ENCODE measurements at places on chromosomes 6 and 20.
A peak's percentile ranks its signal among the peaks of the same experiment; 100 is the strongest.

GRCh38 chr6:40398810-40399477 lies 188.2 kb downstream of the LRFN2 start:
- DNase-seq, result peak; percentile 59

DNA sequence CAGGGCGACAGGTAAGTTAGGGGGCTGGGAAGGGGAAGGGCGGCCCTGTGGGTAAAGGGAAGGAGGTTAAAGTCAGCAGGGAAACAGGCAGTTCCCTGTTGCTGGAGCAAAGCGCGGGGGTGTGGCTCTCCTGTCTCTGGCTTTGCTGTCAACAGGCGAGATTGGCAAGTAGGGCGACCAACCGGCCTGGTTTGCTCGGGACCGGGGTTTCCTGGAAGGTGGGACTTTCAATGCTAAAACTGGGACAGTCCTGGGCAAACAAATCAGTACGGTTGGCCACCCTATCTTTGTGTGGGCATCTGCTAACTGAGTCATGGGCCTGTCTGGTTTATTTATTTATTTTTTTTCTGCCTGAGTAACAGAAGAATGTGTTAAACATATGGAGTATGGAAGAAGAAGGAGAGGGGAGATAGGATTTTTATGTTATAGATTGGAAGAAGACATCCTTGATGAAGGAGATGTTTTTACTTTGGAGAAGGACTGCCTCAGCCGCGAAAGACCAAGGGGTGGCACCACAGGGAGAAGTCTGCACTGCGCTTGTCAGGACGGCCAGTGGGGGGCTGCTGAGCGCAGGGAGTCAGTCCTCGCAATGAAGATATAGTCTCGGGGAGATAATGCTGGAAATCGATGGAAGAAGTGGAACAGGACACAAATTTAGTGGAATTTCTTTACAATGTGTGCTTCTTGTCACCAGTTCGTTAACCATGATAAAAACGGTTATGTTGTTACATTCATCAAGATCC lies 43.4 kb upstream of the ESR1 start:
- DNase-seq, result peak; percentile 27

GRCh38 chr6:31178143-31179041 lies 7.9 kb upstream of the POU5F1 start:
- DNase-seq, result no peak

- DNase-seq, result no peak
These were observed 344.5 kb upstream of the ZFP64 start for GRCh38 chr20:52536040-52536439.

GRCh38 chr6:123587838-123588545 lies 48.8 kb downstream of the TRDN start:
- DNase-seq, result no peak

- DNase-seq, result peak; percentile 15
These were observed 318.5 kb upstream of the JARID2 start for GRCh38 chr6:14927398-14927797.

- no peak for DNase-seq
These were observed 19.0 kb downstream of the KIF3B start for GRCh38 chr20:32296412-32296811.

DNA sequence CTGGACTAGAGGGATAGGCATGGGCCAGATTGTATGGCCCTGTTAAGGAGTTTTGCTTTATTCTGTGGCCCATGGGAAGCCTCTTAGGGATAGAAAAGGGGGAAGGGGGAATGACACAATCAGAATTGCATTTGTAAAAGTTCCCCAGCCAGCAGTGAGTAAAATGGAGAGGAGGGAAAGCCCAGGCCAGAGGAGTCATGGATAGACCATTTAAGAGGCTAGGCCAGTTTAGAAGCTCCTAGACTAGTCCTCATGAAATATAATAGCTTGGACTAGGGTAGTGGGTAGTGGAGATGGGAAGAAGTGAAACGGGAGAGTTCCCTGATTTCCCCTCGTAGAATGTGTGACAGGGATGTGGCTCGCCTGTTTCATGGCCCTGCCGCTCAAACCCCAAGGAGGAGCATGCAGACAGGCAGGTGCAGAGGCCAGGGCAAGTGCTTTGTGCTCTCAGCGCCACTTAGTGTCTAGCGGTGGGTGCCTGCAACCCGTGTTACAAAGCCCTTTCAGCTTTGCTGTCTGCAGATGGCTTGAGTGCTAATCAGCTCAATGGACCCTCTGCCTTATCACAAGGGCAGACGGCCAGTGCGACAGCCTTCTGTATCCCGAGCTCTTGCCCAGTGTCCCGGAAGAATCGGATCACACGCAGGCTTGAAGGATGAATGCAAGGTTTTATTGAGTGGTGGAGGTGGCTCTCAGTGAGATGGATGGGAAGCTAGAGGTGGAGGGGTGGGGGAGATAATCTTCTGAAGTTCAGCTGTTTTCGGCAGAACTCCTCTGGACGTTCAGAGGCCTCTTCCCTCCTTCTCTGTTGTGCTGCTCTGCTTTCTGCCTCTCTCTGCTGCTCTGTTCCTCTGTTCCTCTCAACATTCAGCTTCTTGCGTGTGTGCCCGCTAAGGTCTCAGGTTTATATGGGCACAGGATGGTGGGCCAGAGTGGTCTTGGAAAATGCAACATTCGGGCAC lies 141.1 kb downstream of the CEP57L1 start:
- DNase-seq, result peak; percentile 35

- no peak for DNase-seq
These were observed 23.9 kb upstream of the TINAG start for GRCh38 chr6:54284161-54284860.

DNA sequence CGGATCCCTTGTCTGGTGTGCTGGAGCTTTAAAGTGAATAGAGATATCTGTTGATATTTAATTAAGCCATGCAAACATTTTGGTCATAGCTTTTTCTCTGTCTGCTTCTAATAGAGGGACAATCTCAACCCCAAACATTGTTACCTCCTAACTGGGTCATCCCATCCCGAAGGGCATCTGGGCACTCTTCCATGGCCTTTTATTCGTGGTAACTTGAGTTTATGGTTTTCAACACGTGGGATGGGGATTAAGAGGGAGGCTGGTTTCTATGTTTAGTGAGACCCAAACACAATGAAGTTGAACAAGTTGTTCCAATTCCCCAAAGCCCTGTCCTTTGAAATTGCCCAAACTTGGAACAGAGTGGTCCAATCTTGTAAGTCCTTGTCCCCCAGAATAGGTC lies 1.4 kb upstream of the ENPP5 start:
- no peak for DNase-seq

DNA sequence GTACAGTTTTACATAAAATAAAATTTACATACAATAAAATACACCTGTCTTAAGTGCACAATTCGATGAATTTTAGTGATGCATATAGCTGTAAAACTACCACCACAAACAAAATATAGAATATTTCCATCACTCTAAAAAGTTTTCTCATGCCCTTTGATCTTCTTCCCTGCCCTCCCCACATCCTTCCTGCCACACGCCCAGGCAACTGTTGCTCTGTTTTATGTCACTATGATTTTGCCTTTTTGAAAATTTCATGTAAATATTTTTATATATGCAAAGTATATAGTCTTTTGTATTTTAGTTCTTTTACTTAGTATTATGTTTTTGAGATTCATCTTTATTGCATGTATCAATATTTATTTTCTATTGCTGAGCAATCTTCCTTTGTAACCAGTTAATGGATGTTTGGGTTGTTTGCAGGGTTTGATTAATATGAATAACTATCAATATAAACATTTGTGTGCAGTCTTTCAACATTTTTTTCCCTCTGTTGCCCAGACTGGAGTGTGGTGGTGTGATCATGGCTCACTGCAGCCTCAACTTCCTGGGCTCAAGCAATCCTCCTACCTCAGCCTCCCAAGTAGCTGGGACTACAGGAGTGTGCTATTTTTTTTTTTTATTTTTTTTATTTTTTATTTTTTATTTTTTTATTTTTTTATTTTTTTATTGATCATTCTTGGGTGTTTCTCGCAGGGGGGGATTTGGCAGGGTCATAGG lies 23.8 kb upstream of the SAMHD1 start:
- no peak for DNase-seq
